ENCODE measurements at places on chromosomes 12 and 14.
A peak's percentile ranks its signal among the peaks of the same experiment; 100 is the strongest.

- DNase-seq: no peak
These were observed 187.5 kb upstream of the DIO3 start for GRCh38 chr14:101373690-101374295.

DNA sequence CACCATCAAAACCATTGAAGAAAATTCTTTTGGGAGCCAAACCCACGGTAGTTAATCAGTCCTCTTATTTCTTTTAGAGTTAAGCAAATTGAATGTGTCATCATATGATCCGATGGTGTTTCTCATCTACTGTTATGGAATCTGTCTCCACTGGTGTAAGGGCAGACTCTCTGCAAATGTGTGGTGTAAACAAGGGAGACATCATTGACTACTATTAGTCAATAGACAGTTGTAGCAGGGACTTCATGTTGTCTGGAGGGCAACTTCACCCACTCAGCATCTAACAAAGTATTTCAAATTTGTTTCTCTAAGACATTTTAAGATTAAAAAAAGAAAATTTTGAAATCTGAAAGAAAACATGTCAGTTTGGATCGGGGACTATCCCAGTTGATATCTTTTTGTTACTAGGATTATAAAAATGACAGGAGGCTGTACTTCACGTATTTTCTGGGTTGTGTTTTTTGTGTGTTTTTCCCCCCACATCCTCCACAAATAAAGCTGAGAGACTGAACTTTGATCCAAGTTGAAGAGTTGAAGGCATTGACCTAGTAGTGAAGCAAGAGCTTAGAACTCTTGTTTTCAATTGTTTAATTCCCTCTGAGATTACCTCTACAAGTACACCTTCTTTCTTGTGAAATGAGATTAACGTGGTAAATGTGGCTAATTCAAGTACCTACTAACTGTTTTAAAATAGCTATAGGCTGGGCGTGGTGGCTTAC is 4.0 kb downstream of the GOLGA5 start:
- no peak for DNase-seq

- no peak for DNase-seq
These were observed 5.5 kb downstream of the PABPN1 start for GRCh38 chr14:23326491-23327332.

GRCh38 chr14:102479777-102480176 is 29.8 kb downstream of the ANKRD9 start:
- DNase-seq: peak; percentile 60

DNA sequence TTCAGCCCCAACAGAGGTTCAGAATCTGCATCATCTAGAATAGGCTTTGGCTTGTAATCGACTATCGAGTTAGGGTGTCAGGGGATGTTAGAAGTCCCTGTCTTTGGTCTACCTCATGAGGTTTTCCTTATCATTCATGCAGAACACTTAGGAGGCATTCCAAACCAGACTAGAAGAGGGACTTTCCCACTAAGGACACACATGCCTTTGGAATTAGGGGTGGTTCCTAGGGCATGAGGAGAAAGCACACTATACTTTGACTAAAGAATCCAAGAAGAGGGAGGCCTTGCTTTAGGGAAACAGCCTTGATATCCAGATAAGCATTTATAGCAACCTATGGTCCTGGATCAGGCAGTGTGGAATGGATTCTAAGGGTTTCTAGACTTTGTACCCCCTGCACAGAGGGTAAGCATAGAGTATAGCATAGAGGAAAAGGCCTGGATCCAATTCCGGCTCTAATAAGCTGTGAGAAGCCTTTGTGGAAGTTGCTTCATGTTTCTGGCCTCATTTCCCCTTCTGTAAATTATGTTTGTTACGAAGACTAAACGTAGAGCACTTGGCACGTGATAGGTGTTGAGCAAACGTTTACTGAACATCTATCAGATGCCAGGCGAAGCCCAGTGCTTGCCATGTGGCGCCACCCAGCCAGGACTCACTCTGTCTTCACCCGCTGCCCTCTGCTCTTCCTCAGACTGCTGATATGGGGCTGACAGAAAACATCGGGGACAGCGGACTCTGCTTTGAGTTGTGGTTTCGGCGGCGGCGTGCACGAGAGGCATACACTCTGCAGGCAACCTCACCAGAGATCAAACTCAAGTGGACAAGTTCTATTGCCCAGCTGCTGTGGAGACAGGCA is 13.2 kb downstream of the ZNF219 start:
- DNase-seq: no peak

DNA sequence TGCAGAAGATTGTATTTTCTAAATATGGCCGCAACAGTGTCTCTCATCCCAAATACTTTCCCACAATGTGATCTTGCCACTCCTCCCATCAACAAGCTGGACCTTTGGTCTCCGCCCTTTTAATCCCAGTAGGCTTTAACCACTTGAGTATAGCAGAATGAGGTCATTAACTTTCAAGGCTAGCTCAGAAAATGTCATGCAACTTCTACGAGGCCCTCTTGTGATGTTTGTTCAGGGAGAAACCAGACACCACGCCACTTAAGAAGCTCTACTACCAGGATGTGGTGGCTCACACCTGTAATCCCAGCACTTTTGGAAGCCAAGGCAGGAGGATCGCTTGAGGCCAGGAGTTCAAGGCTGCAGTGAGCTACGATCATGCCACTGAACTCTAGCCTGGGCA is 20.1 kb upstream of the OR6J1 start:
- DNase-seq: no peak

GRCh38 chr14:104196461-104197140 is 58.2 kb downstream of the KIF26A start:
- DNase-seq: peak; percentile 46

DNA sequence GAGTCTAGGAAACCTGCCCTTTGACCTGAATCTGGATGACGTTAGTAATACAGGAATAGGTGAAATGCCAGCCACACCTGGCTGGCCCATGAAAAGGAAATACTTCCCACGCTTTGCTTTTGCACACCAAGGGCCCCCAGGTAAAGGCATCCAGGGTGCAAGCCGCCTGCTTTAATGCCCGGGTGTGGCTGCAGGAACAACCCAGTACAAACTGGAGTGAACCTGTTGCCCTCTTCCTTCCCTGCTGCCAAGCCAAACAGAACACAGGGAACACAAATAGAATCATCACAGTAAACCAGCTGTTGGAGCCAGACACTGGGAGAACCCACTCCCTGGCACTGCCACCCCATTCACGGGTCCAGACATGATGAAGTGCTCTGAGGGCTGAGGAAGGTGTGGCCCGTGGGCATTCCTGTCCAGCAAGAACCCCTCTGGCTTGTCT is 24.2 kb upstream of the FOS start:
- no peak for DNase-seq

GRCh38 chr14:71749613-71750238 is 182.5 kb upstream of the RGS6 start:
- no peak for DNase-seq

GRCh38 chr12:113912760-113913329 is 53.3 kb downstream of the RBM19 start:
- DNase-seq: no peak
